ENCODE measurements at places on chromosomes 5 and 9.

DNA sequence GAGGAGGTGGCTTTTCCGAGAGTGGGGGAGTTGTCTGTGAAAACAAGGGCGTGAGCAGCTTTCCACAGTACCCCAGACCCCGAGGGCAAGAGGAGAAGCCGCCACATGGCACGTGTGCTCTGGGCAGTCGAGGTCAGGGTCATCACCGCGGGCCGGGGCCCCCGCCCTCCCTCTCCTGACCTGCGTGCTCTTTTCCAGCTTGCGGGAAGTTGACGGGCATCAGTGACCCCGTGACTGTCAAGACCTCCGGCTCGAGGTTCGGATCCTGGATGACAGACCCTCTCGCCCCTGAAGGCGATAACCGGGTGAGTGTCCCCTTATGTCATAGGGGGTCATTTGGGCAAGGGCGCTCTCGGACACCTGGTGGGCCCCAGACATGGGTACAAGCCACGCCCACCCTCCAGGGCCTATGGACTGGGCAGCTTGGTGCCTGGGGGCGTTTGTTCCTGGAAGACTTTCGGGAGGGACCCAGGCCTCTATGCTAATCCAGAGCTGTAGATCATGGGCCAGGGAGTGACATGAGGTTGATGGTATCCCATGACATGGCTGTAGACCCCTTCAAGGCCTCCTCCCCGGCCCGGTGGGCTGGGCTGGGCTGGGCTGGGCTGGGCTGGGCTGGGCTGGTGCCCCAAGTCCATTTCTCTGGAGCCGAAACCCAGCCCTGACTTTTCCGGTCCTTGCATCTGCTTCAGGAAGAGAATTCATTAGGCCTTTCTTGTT is 19.2 kb downstream of the OLFM1 start:
- no peak for DNase-seq

- DNase-seq, result no peak
These were observed 5.2 kb upstream of the GRK6 start for GRCh38 chr5:177421062-177421798.

DNA sequence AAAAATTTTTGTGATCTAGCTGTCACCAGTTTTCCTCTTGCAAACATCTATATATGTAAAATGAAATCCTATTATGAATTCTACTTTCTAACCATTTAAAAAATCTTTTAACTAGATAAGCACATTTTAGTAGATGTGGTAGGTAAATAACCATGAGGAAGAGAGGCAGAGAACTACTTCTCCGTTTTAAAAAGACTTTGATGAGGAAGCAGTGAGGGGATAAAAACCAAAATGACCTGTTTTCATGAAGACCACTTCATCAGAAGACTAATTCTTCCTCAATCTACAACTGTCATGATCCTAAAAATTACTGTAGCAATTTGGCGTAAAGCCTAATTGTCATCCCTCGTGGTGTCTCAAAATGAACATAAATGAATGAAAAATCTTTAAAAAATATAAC is 15.7 kb upstream of the ERBIN start:
- no peak for DNase-seq

- DNase-seq, result no peak
These were observed 150.6 kb upstream of the ANKRD55 start for GRCh38 chr5:56383761-56384160.

GRCh38 chr5:93018461-93018860 is 562.6 kb downstream of the NR2F1-AS1 start:
- DNase-seq, result no peak

DNA sequence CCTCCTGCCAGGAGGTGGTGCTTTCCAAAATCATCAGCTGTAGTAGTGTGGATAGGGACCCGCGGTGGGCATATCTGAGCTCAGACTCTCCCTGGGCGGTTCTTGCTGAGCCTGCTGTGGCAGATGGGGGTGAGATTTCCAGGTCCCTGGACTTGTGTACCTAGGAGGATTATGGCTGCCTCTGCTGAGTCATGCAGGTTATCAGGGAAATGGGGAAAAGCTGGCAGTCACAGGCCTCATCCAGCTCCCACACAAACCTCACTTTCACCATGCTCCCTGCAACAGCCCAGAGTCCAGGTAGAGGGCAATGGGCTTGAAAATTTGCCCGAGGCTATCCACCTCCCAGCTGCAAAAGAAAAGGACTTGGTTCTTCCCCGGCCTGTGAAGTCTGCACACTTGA is 23.4 kb upstream of the MAMDC2 start:
- no peak for DNase-seq

GRCh38 chr5:73422164-73422563 is 26.4 kb downstream of the FOXD1 start:
- no peak for DNase-seq

DNA sequence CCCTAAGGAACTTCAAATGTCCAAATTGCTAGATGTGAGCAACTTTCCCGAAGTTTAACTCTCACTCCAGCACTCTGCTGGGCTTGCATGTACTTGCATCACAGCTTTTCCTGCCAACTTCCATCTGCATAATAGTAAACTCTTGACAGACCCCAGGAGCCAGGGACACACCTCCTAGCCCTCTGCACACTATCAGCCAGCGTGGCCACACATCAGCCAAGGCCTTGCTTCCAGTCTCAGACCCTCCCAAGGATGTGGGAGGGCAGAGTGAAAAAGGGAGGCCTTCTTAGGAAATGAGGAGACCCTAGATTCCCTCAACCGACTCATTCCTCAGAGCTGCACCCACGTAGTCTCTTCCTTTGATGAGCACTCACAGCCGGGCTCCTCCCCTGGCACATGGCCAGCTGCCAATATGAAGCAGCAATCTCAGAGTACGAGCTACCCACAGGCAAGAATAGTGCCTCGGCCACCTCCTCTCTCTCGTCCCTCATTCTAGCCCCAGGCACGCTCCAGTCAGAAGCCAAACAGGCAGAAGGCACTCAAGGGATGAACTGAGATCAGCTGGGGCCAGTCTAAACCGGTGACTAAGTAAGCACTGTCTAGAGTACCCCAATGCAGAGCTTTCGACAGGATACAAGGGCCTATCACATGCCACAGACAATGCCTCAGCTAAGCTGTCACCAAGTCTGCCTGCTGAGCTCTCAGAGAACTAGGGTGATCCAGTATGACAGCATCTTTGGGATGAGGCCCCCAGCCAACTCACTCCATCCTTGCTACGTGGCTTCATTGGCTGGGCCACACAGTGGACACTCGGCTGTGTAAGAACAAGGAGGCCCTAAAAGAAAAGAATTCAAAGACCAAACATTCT is 2.3 kb downstream of the P4HA2 start:
- DNase-seq, result peak; percentile 70

GRCh38 chr9:131739133-131739958 is 530 bp downstream of the RAPGEF1 start:
- DNase-seq, result peak; percentile 30

GRCh38 chr5:82812575-82812974 is 264.6 kb downstream of the TMEM167A start:
- DNase-seq, result no peak

DNA sequence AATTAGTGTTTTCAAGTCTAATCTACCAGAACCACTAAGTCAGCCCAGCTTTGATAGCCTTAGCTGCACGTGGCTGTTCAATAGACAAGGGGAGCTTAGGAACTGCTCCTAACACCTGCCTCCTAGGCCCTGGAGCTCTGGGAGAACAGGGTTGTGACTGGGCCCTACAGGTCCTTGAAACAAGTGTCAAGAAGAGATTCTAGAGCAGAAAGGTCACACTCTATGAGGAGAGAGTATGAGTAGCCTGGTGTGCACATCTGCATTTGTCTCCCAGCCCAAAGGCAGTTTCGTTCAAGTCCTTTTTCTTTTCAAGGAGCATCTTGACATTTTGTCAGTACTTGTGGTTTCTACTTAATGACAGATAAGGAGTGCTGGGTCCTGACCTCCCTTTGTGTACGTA is 206.1 kb downstream of the PRELID2 start:
- peak; percentile 7 for DNase-seq

GRCh38 chr9:132614324-132614723 is 31.9 kb downstream of the BARHL1 start:
- no peak for DNase-seq

GRCh38 chr5:142784401-142784955 is 14.3 kb downstream of the ARHGAP26 start:
- DNase-seq, result no peak

GRCh38 chr5:97918620-97919019 is 735.6 kb upstream of the RIOK2 start:
- DNase-seq, result no peak

GRCh38 chr5:89556215-89556913 is 673.4 kb upstream of the MEF2C start:
- DNase-seq, result no peak

DNA sequence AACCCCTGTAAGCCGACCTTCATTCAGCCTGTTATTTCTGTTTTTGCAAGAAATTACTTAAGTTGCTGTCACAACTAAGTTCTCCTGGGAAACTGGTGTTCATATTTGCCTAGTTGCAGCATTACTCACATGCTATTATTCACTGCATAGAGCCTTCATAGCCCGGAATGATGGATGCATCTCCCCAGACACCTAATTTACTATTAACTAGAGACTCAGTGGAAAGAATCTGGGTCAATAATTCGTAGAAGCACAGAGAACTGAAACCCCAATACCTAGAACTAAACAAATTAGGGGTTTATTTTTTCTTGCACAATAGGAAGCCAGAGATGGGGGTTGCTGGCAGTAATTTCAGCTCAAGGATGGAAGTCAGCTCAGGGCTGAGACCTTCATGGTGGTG is 45.7 kb upstream of the FAM170A start:
- DNase-seq, result no peak

GRCh38 chr5:51379331-51379700 is 3.9 kb upstream of the ISL1 start:
- no peak for DNase-seq

- DNase-seq, result no peak
These were observed 58.3 kb downstream of the PIK3R1 start for GRCh38 chr5:68273717-68274409.
